ENCODE measurements at places on chromosomes 2 and 18.

GRCh38 chr18:36527740-36528455, 230.4 kb downstream of the FHOD3 start:
- DNase-seq = no peak

- DNase-seq = no peak
Observed at GRCh38 chr2:5975401-5975800, 283.2 kb downstream of the SOX11 start.

DNA sequence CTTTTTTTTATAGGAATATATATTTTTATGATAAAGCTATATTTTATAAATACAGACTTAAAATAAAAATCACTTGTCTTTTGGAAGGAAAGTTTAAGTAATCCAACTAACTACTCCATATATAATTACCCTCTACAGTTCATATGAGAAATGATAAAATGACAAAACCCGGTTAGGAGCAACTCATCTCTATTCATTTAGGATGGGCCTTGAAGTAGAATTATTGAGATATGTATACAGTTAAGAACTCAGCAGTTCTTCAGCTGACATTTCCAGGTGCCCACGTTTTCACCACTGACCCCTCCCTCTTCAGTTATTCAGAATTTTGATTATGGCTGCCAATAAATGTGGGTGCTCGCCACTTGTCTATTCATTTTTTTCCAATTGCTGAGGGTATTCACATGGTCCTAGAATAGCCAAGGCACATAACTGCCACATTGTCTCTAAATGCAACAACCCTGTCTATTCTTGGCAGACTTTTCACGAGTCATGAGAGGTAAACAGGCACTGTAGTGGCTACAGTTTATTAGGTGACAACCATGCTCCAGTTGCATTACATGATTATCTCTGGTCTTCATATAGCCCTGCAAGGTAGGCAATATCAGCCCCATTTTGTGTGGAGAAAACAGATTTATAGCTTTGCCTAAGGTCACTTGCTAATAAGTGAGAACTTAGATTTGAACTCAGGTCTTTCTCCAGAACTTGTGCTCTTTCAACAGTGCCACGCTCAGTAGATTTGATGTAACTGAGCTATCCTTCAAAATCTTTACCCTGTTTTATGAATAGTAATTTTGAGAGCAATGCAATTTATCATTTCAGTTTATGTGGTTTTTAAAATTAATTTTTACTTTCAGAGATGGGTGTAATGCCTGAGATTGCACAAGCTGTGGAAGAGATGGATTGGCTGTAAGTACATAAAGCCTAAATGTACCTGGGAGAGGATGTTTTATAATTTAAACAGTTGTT, 2.9 kb downstream of the DDX1 start:
- DNase-seq = no peak

DNA sequence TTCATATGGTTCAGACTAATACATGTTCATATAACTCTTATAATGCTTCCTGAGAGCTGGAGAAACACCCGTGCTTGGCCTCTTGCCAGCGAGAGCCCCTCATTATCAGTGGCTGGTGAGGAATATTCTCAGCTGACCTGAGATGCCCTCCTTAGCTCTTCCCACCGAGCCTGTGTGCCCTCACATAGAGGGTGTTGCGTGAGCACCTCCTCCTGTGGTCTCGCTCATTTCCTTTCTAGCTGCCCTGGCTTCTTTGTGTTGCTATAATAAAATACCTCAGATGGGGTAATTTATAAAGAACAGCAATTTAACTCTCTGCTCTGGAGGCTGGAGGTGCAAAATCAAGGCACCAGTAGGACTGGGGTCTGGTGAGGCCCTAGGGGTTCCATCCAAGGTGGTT, 80.5 kb upstream of the ALKAL2 start:
- no peak for DNase-seq

- DNase-seq = no peak
Observed at GRCh38 chr2:157603198-157603597, 25.5 kb downstream of the ACVR1C start.

DNA sequence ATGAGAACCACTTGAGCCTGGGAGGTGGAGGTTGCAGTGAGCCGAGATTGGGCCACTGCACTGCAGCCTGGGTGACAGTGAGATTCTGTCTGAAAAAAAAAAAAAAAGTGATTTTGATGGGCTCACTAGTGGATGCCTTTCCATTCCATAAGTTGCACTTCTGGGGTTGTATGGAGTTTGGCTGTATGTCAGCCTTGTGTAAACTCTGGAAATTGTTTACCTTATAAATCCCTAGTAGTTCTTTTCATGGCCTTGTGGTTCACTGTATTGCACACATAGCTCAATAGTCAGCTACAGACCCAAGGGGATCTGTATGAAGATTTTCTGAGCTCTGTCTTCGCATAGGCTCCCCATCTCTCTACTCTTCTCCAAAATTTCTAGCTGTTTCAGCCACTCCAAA, 131.9 kb downstream of the SOX11 start:
- no peak for DNase-seq

DNA sequence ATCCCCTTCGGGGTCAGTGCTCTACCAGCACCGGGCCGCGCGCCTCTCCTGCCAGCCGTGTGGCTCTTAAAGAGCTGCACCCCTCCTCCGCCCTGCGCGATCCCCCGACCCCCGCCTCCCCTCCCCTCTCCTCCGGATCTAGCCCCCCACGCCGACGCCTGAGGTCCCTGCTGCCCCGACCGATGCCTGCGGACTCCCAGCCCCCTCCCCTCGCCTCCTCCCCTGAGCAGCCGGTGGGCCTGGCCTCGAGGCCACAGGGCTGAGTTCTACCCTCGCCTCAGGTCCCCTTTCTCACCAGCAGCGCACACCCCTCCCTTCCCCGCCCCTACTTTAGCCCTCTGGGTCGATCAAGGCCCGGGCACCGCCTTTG, 5.8 kb upstream of the SIX3 start:
- no peak for DNase-seq

GRCh38 chr18:70228536-70228935, 23.0 kb upstream of the RTTN start:
- DNase-seq = no peak

DNA sequence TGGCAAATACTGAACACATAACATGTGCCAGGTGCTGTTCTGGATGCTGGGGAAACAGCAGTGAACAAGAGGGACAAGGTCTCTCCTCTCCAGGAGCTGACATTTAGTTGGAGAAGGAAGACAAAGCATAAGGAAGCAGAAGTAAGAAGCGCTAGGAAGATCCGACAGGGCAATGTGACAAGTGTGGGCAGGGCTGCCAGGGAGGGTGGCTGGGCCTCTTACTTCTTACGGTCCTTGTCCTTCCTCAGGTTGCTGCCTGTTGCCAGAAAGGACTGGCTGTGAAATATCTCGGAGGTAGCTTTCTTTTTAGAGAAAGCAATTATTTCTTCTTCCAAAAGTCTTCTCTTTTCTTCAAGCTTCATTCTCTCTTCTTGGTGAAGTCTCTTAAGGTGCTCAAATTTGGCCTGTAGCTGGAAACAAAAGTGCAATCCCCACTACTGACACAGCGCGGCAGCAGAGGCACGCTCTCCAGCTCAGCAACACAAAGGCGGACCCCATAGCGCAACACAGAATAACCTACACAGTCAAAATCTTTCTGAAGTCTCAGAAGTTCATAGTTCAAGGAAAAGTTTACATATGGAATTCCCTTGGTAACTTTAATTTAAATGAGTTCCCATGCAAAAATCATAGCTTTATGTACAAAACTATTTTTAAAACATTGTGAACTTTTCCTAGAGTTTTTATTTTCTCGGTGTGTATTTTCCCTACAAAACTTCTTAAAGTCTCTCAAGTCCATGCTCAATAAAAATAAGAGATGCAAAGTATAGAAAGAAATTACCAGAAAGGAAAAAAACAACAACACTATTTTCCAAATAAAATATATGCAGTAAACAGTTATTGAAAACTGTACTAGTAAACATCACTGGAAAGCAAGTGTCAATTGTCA, 67.7 kb downstream of the SEPTIN10 start:
- DNase-seq = peak; percentile 41

DNA sequence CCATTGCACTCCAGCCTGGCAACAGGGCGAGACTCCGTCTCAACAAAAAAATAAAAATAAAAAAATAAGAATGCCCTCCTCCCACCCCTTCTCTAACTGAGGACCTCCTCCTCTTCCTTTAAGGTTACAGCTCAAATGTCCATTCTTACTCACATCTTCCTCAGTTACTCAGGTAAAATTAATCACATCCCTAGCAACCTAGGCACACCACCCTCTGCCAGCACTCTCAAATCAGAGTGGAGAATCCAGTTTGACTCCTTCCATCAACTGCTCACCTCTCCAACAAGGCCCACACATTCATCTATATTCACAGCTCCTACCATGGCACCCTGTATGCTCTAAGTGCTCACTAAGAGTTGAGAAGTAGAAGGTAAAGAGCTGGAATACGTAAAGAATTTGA, 254.3 kb downstream of the ZEB2 start:
- no peak for DNase-seq

Measured in NCI-H1694 (cell line).